ENCODE measurements at places on chromosomes 6 and 20. TPM values are rescaled to one million over a fixed set of nuclear protein-coding genes. Genes with fewer than 3 reads are reported as not detected.

GRCh38 chr6:133474516-133474915, 233.4 kb downstream of the EYA4 start:
- no peak for DNase-seq

- no peak for DNase-seq
These were observed 227.0 kb downstream of the SYNDIG1 start for GRCh38 chr20:24696396-24696795.

DNA sequence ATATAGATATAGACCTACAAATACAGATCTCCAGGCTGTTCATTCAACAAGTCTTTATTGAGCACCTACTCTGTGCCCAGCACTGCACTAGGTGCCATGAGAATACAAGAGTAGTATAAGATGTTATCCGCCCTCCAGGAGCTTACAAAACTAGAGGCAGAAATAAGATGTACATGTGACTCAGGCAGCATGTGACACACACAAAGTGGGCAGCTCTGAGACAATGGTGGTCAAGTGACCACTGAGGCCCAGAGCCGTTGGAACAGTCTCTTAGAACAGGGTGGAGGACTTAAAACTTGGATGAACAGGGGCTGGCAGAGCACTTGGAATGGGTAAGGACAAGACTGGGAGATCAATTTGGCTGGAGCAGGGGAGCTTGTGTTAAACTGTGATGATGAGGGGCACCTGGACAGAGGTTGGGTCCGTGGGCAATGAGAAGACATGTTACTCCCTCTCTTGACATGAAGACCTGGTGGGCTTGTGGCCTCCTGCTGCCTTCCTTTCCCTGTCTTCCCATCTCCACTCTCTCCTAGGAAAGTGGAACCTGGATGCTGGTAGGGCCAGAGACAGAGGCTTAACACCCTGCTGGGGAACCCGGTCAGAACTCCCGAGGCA, 21.2 kb downstream of the TRIM15 start:
- no peak for DNase-seq

GRCh38 chr6:66198062-66198624, 491.1 kb upstream of the EYS start:
- DNase-seq = no peak

The WDR46 gene
- 34.0 TPM for total RNA-seq

The CEP85L gene
- 63.5 TPM for total RNA-seq

The OOEP gene
- total RNA-seq = not detected
